ENCODE measurements at places on chromosomes 3 and 15. TPM values are rescaled to one million over a fixed set of nuclear protein-coding genes. Genes with fewer than 3 reads are reported as not detected.

IMPG2 gene
- total RNA-seq, result not detected

DUOX2 gene
- 0.05 TPM for total RNA-seq

SETD2 gene
- total RNA-seq, result 17.4 TPM

CSK gene
- total RNA-seq, result 63.3 TPM

Data from A549 treated with AZD2906 at 1 μM for 4 hours (cell line).